Upper lobe of left lung (tissue), 6 donors: ENCODE measurements at places on chromosomes 7 and 10. TPM values are rescaled to one million over a fixed set of nuclear protein-coding genes. Genes with fewer than 3 reads are reported as not detected.

DNA sequence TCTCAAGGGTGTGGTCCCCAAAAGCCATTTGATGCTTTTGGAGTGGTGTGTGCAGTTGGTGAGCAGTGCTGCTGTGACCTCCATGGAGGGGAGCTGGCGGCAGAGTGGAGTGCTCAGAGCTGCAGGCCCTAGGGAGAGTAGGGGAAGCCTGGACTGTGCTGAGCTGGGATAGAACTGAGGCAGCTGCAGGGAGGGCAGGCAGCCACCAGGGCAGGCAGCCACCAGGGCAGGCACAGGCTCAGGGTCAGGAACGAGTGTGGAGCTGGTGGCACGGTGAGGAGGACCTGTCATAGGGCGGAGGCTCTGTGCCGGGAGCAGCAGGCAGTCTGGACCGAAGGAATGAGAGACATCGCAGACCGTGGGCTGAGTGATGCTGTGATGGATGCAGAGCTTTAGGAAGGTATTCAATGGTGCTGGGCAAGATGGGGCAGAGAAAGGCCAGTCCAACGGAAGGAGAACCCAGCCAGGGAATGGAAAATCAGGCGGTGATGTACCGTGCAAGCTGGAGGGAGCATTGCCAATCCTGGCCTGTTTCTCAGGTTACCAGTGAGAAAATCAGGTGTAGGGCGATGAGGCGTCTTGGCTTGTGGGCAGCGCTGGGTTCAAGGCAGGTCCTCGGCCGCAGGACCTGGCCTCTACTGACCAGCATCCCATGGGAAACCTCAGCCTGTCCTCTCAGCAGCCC is 152.6 kb downstream of the CAMK1D start:
- H3K4me3 ChIP-seq: no peak overlapping the region
- H3K4me1 ChIP-seq: peaks cover 20% of the 10 kb centered on the region
- DNase-seq: no peak
- H3K27ac ChIP-seq: no peak overlapping the region

DNA sequence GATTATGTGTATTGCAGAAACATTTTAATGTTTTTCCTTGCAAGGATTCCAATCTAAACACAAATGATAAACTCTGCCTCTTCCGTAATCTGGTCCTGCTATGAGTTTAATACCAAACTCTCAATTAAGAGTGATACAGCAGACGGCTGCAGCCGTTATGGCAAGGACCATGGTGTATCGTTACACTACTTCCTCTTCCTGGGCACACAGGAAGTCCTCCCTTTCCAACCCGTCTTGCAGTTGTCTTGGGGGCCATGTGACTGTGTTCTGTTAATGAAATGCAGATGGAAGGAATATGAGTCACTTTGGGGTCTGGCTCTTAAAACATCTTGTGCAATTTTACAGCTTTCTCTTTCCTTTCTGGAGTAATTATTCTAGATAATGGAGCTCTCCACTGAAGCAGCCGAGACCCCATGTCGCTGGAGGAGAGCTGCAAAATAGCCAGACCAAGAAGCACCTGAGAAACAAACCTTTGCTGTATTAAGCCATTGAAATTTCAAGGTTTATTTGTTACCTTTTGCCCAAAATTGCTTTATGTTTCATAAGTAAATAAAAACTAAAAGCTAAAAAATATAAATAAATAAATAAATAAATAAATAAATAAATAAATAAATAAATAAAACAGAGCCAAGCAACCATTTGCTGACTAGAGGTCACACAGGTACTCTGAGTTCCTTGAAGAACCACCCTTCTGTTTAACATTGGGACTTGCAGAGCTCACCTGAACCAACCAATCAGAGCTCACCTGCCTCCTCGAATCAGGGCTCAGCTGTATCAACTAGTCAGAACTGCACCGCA is 74.7 kb downstream of the FRMPD2 start:
- no peak for DNase-seq
- no peaks in the 10 kb centered on the region for H3K27me3 ChIP-seq
- H3K4me1 ChIP-seq: no peaks in the 10 kb centered on the region

- H3K27ac ChIP-seq: peak overlapping the region; percentile 60
- H3K36me3 ChIP-seq: no peaks in the 10 kb centered on the region
- peaks cover 11% of the 10 kb centered on the region for H3K4me1 ChIP-seq
Observed at GRCh38 chr10:3757638-3758490, 27.1 kb downstream of the KLF6 start.

IGF2BP3 gene
- total RNA-seq: 1.2 TPM

NUDT13 gene
- 1.4 TPM for total RNA-seq

PGAM2 gene
- 0.91 TPM for total RNA-seq
